ENCODE measurements at places on chromosomes 3 and 15. TPM values are rescaled to one million over a fixed set of nuclear protein-coding genes. Genes with fewer than 3 reads are reported as not detected.

- no peak overlapping the region for H3K4me3 ChIP-seq
- DNase-seq, result no peak
- H3K4me1 ChIP-seq, result peaks cover 63% of the 10 kb centered on the region
- H3K36me3 ChIP-seq, result no peaks in the 10 kb centered on the region
Measured at GRCh38 chr3:172154768-172155664, 115.6 kb downstream of the FNDC3B start.

DNA sequence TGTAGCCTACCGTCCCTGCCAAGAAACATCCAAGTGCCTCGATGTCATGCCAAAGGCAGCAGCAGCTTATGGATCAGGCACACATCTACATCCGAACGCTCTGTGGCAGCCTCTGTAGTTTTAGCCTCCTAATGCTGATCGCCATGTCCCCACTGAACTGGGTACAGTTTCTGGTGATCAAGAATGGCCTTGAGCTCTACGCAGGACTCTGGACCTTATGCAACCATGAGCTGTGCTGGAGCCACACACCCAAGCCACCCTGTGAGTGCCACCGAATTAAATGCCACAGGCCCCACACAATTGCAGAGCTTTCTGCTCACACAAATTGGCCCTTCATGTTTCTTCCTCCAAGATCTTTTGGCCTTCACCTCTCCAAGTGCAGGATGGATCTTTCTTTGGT lies 543 bp downstream of the TMEM202 start:
- H3K27ac ChIP-seq, result no peak overlapping the region
- no peak for DNase-seq
- no peaks in the 10 kb centered on the region for H3K4me1 ChIP-seq
- no peaks in the 10 kb centered on the region for H3K36me3 ChIP-seq
- H3K27me3 ChIP-seq, result no peaks in the 10 kb centered on the region

Gene CHDH
- 13.4 TPM for total RNA-seq

Gene RMDN3
- total RNA-seq, result 61.4 TPM

DNA sequence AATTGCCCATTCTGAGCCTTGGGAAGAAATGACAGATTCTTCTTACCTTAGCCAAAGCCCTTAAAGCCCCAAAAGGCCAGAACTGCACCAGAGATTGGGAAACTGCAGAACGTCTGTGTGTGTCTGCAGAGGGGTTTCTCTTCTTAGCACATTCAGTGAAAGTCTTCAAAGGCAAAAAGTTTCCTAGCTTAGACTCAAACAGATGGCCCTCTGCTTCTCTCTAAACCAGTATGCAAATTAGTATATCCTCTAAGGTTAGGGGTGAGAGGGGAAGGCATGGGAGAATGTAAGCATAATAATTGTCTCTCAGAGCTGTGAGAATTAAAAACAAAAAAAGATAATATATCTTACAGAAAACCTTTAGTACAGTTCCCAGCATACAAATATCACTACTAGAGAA lies 334.0 kb upstream of the MCTP2 start:
- H3K36me3 ChIP-seq, result no peaks in the 10 kb centered on the region
- DNase-seq, result no peak
- H3K4me1 ChIP-seq, result no peaks in the 10 kb centered on the region

- H3K36me3 ChIP-seq, result no peaks in the 10 kb centered on the region
- H3K27me3 ChIP-seq, result peaks cover 9% of the 10 kb centered on the region
- no peak overlapping the region for H3K4me3 ChIP-seq
- peaks cover 11% of the 10 kb centered on the region for H3K4me1 ChIP-seq
- H3K27ac ChIP-seq, result no peak overlapping the region
Measured at GRCh38 chr15:34755419-34755773, 598 bp upstream of the GJD2 start.

- H3K4me3 ChIP-seq, result no peak overlapping the region
- H3K27ac ChIP-seq, result no peak overlapping the region
Measured at GRCh38 chr3:133464573-133464972, 64.7 kb downstream of the BFSP2 start.

GRCh38 chr3:13653631-13654279 lies 104.8 kb downstream of the FBLN2 start:
- H3K27me3 ChIP-seq, result peaks cover 54% of the 10 kb centered on the region
- H3K27ac ChIP-seq, result no peak overlapping the region
- peaks cover 27% of the 10 kb centered on the region for H3K4me1 ChIP-seq
- H3K4me3 ChIP-seq, result no peak overlapping the region

DNA sequence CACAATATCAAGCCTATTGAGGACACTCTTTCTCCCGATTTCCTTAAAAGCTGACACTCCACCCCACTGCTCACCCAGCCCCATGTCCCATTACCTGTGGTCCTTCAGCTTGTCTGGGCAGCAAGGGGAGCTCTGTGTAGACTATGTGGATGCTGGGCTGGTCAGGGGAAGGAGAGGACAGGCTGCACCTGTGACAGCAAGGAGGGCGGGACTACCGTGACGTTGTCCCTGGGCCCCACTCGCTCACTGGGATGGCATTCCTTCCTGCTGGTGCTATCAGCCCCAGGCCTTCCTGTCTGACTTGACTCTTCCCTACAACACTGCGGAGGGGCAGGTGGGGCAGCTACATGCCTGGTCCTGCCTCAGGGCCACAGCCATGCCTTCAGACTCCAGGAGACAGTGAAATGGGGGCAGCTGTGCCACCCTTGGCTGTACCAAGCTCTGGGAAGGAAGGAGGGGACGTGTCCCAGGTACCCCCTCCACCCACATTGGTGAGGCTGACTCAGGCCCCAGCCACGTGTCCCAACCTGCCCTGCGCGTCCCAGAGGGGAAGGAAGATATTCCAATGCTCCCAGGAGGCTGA lies at the start of gene TMEM40:
TSS of gene TMEM40 (minus strand) at position 163 of the 583 bp plus-strand sequence. CDS start 9,427 bp downstream, outside the sequence.
- no peaks in the 10 kb centered on the region for H3K27me3 ChIP-seq
- no peak for DNase-seq
- H3K4me1 ChIP-seq, result peaks cover 6% of the 10 kb centered on the region
- no peaks in the 10 kb centered on the region for H3K36me3 ChIP-seq

DNA sequence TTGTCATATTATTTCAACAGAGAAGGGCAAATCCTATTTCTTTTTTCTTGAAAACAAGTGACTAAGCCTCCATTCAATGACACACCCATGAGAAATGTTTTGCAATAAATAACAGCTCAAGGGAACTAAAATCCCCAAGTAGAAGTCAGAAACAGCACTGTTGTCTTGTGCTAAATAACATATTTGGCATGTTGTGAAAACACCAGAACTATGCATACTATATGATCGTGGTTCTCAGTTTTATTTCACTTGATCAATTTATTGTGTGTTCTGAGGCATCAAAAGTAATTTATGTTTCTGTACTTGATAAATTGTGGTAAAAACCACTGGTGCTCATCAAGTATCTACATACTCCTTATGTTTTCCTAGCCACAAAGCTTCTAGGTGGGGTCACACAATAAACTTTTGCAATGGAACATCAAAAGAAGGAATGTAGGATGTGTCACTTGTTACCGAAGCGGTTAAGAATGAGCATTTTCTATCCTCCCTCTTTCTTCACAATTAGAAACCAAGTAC lies 691.7 kb upstream of the CBLB start:
- no peaks in the 10 kb centered on the region for H3K27me3 ChIP-seq
- H3K4me3 ChIP-seq, result no peak overlapping the region
- no peak for DNase-seq

GRCh38 chr15:99139276-99139675 lies 34.4 kb downstream of the SYNM start:
- DNase-seq, result no peak
- no peak overlapping the region for H3K4me3 ChIP-seq
- no peaks in the 10 kb centered on the region for H3K27me3 ChIP-seq
- peak overlapping the region; percentile 96 for H3K27ac ChIP-seq
- peaks cover 31% of the 10 kb centered on the region for H3K4me1 ChIP-seq
- peaks cover 24% of the 10 kb centered on the region for H3K36me3 ChIP-seq

Gene MGLL
- 10.5 TPM for total RNA-seq

Gene PRSS50
- not detected for total RNA-seq

DNA sequence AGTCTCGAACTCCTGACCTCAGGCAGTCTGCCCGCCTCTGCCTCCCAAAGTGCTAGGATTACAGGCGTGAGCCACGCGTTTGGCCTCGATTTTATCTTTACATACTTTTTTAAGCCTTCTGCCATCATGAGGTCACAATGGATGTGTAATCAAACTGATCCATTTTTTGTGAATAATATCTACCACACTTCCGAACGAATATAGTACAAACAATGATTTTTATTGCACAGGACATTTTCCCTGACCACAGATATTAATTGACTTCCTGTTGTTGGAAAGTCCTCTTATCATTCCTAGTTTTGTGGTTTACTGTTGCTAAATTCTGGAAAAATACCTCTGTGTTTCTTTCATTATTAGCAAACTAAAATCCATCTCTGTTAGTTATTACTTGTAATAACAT lies 68.9 kb downstream of the MINDY2 start:
- peaks cover 4% of the 10 kb centered on the region for H3K4me1 ChIP-seq
- H3K4me3 ChIP-seq, result no peak overlapping the region
- DNase-seq, result no peak
- H3K27me3 ChIP-seq, result no peaks in the 10 kb centered on the region

DNA sequence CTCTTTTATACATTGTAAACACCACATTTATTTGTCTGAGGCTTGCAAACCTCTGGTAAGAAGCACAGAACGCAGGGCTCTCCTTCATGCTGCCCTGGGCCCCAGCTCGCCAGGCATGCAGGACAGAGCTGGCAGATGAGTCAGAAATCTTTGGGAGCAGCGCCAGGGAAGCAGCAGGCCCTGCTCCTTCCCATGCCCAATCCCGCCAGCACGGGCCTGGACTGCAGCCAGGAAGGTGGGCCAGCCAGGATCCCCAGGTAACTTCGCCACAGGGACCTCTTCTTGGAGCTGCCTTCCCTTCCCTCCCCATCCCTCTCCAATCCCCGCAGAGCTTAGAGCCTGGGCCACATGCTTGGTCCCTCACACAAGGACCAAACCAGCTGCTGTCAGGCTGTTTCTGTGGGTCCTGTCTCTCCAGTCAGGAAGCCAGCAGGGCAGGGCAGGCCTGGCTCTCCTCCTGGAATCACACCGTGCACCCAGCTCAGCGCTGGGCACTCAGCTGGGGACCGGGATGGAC lies 8.8 kb downstream of the STOML1 start:
- DNase-seq, result no peak
- no peaks in the 10 kb centered on the region for H3K36me3 ChIP-seq
- H3K27me3 ChIP-seq, result no peaks in the 10 kb centered on the region
- peaks cover 46% of the 10 kb centered on the region for H3K4me1 ChIP-seq
- H3K27ac ChIP-seq, result peak overlapping the region; percentile 89

DNA sequence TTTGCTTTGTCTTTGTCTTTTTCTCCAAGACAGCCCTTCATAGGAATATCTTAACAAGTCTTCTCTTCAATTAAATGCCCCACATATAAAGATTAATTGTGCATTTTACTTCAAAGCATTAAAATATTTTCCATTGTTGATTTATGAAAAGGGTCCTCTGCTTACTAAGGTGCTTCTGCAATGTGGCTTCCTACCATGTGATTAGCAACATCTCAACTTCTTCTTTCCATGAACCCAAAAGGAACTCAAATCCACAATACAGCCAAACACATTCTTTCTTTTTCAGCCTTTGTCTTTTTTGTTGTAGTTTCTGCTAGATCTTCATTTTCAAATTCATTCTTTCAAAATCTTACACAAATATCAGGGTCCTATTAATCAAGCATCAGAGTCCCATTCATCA lies 309.2 kb downstream of the NSUN3 start:
- no peak for DNase-seq
- H3K27me3 ChIP-seq, result no peaks in the 10 kb centered on the region
- no peaks in the 10 kb centered on the region for H3K36me3 ChIP-seq
- H3K4me1 ChIP-seq, result no peaks in the 10 kb centered on the region
- no peak overlapping the region for H3K4me3 ChIP-seq
- H3K27ac ChIP-seq, result no peak overlapping the region

- H3K4me1 ChIP-seq, result peaks cover 4% of the 10 kb centered on the region
- H3K4me3 ChIP-seq, result no peak overlapping the region
- H3K36me3 ChIP-seq, result no peaks in the 10 kb centered on the region
- H3K27ac ChIP-seq, result no peak overlapping the region
- DNase-seq, result no peak
Measured at GRCh38 chr15:99019558-99020540, 12.3 kb upstream of the PGPEP1L start.

DNA sequence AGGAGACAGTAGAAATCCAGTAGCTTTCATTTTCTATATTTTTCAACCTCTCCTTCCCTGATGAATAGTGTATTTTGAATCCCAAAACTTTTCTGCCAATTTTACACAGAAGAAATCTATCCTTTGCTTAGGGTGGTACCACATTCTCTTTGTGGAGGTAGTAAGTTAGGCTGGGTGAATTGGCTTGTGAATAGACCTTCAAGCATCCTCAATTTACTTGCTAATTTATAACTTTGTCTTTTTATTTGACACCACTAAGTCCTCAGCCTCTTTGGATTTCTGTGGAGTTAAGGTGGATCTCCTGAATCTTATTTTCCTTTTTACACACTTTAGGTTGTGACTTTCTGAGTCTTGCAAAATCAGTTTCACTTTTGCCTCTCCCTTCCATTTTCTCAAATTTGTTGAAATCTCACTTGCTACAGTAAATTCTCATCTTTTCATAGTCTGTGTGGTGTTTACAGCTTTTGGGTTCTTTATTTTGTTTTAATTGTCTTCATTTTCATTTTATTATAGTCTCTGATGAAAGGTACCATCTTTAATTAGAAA lies 5.7 kb upstream of the PLSCR1 start:
- H3K36me3 ChIP-seq, result no peaks in the 10 kb centered on the region
- H3K4me1 ChIP-seq, result peaks cover 20% of the 10 kb centered on the region
- no peaks in the 10 kb centered on the region for H3K27me3 ChIP-seq
- peak overlapping the region; percentile 1 for H3K27ac ChIP-seq

Gene GOLGA8N
- total RNA-seq, result 7.8 TPM

All from stomach (tissue), 19 donors.